ENCODE measurements at places on chromosomes 3 and 15. TPM values are rescaled to one million over a fixed set of nuclear protein-coding genes. Genes with fewer than 3 reads are reported as not detected.

CFAP100 gene
- not detected for polyA plus RNA-seq

CPEB1 gene
- polyA plus RNA-seq, result 8.4 TPM

TF gene
- polyA plus RNA-seq, result 0.07 TPM

KBTBD12 gene
- polyA plus RNA-seq, result not detected

ANKRD63 gene
- not detected for polyA plus RNA-seq

CFAP92 gene
- not detected for polyA plus RNA-seq

CELF6 gene
- polyA plus RNA-seq, result 0.10 TPM

FANCD2OS gene
- not detected for polyA plus RNA-seq

KIF23 gene
- 14.6 TPM for polyA plus RNA-seq

CLCN2 gene
- 2.1 TPM for polyA plus RNA-seq

C2CD4A gene
- polyA plus RNA-seq, result not detected

PLD1 gene
- 20.2 TPM for polyA plus RNA-seq

CPB1 gene
- polyA plus RNA-seq, result not detected

CHRM5 gene
- polyA plus RNA-seq, result 0.07 TPM

STOML1 gene
- 7.3 TPM for polyA plus RNA-seq

MESP2 gene
- polyA plus RNA-seq, result 0.22 TPM

STRA6 gene
- polyA plus RNA-seq, result 0.12 TPM

RGMA gene
- polyA plus RNA-seq, result 0.36 TPM

ESYT3 gene
- 0.01 TPM for polyA plus RNA-seq

ATP11B gene
- 20.3 TPM for polyA plus RNA-seq

SLC22A14 gene
- not detected for polyA plus RNA-seq

IL16 gene
- polyA plus RNA-seq, result 3.8 TPM

CAND2 gene
- 5.8 TPM for polyA plus RNA-seq

SNX33 gene
- 17.4 TPM for polyA plus RNA-seq

SEMA3G gene
- not detected for polyA plus RNA-seq
